ENCODE measurements at places on chromosomes 6 and 20. TPM values are rescaled to one million over a fixed set of nuclear protein-coding genes. Genes with fewer than 3 reads are reported as not detected.

CTAGE9 gene
- not detected for total RNA-seq

TRDN gene
- 271 TPM for total RNA-seq

F13A1 gene
- total RNA-seq = 80.1 TPM

MYLK2 gene
- 0.51 TPM for total RNA-seq

ARFGEF3 gene
- total RNA-seq = 1.1 TPM

EYA2 gene
- total RNA-seq = 3.4 TPM

TFAP2B gene
- total RNA-seq = not detected

SPTLC3 gene
- 15.4 TPM for total RNA-seq

DDAH2 gene
- 46.8 TPM for total RNA-seq

SLC35D3 gene
- not detected for total RNA-seq

ILRUN gene
- 120 TPM for total RNA-seq

BTN1A1 gene
- total RNA-seq = not detected

ZNF391 gene
- total RNA-seq = 2.9 TPM

RNF39 gene
- not detected for total RNA-seq

OXT gene
- not detected for total RNA-seq

NNAT gene
- 1.1 TPM for total RNA-seq

All from right cardiac atrium (tissue), 5 donors.